ENCODE measurements at places on chromosomes 3 and 15.

GRCh38 chr3:189202583-189202982, 30.8 kb downstream of the TPRG1 start:
- DNase-seq, result no peak

GRCh38 chr3:48338635-48339034, 5.2 kb upstream of the SPINK8 start:
- DNase-seq, result no peak

DNA sequence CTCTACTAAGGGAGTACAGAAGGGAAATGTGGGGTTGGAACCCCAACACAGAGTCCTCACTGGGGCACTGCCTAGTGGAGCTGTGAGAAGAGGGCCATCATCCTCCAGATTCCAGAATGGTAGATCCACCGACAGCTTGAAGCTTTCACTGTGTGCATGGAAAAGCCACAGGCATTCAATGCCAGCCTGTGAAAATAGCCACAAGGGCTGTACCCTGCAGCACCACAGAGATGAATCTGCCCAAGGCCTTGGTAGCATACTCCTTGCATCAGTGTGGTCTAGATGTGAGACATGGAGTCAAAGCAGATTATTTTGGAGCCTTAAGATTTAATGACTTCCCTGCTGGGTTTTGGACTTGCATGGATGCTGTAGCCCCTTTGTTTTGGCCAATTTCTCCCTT, 39.3 kb upstream of the KCNMB2 start:
- no peak for DNase-seq

GRCh38 chr3:42873221-42873982, 2.3 kb downstream of the CYP8B1 start:
- no peak for DNase-seq

GRCh38 chr15:80721476-80721875, 26.4 kb downstream of the ABHD17C start:
- no peak for DNase-seq

GRCh38 chr3:160133757-160134156, 91.5 kb upstream of the C3orf80 start:
- DNase-seq, result no peak

DNA sequence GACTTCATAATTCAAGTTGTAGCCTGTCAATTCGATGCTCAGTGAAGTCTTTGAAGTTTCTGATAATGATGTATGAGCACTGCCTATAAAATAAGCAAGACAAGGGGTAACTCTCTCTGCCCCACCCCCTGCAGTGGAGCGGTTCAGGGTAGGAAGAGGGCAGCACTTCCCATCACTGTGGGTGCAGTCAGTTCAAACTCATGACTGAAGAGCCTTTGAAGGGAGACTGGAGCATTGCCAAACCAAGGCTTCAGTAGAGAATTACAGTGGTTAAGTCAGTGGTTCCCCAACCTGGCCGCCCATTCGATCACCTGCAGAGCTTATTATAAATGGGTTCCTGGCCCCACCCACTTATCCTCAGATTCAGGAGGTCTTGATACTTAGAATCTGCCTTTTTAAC, 190.6 kb downstream of the SHQ1 start:
- DNase-seq, result no peak

DNA sequence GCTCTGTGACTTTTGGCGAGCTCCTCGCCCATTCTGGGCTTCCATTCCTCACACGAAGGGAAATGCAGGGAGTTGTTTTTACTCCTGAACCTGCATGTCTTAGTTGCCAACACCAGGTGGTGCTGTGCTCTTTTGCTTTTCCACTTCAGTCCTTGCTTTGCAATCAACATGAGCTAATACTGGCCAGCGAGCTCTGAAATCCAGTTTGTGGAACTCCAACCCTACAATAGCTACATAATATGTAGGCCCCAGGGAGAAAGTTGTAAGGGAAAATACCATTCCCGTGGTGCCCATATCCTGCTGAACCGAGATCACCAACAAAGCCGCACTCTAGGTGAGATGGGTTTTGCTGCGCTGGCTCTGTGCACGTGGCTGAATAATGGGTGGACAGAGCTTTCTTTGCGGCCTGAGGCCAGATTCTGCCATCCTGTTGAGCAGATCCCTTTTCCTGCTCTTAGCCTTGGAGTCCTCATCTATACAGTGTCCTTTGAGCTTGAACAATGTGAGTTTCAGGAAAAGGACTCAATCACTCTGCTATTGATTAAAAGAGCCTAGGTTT, 25.0 kb downstream of the LSM3 start:
- DNase-seq, result no peak

DNA sequence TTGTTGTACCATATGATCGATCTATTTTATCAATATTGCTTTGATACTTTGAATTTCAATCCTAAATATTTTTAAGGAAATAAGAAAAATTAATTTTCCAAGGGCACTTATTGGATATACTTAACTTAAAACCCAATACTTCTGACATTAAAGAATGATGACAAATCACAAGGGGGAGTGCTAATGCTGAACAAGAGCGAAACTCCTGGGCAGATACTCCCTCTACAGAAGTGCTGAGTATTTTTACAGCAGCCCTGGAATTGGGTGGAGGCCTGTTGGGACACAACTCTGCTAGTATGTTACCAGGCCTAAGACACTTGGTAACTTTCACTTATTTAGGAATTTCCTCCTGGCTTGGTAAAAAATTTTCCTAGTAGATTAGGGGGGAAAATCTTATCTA, 46.2 kb downstream of the DENND6A start:
- DNase-seq, result no peak

DNA sequence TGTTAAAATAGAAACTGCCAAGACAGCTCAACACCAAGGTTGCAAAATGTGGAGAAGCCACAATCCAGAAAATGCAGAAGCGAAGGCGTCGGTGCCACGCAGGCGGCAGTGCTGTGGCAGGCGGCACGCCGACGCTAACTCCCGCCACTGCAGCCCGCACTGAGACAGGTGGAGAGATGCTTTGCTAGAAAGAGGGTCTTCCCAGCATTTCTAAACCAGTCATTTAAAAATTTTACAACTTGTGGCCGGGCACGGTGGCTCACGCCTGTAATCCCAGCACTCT, 23.2 kb downstream of the CYFIP1 start:
- no peak for DNase-seq

DNA sequence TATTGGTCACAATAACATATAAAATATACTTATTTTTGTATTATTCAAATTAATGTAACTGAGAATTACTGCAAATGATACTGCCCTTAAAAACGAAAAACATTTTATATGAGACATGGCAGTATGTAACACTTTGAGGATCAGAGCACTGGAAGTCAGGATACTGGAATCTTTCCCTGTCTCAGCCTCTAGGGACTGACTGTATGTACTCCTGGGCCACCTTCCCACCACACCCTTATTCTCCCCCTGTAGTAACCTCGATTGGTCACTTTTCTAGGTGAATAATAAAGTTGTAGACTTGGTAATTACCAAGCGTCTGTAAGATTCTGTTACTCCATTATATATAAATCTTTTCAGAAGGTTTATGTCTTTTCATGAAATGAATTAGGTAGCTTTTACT, 43.0 kb downstream of the LRRC49 start:
- DNase-seq, result no peak

- no peak for DNase-seq
These were observed 320.8 kb downstream of the GBE1 start for GRCh38 chr3:81440661-81441060.

- DNase-seq, result no peak
These were observed 4.6 kb downstream of the MCCC1 start for GRCh38 chr3:183094711-183095110.

DNA sequence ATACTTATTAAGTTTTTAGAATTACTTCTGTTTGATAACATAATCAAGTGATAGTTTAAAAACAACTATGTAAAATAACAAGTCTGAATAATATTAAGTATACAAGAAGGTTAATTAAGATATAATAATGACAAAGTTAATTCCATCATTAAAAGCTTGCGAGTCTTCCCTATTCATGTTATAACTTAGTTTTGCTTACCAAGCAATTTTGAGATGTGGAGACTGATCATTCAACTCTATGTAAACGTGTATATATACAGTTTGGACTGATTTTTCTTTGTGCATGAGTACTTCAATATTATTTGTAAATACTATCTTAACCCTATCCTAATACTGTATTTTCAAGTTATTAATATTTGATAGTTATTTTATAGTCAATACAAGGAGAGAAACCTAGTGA, 870.9 kb downstream of the GBE1 start:
- no peak for DNase-seq

- DNase-seq, result no peak
These were observed at the start of gene PLXNB1 for GRCh38 chr3:48429960-48430707. TSS of gene PLXNB1 (minus strand) at chr3:48430086. CDS start at chr3:48424611, 5,475 bp downstream.

GRCh38 chr3:193655831-193656433, 62.9 kb downstream of the OPA1 start:
- DNase-seq, result no peak

GRCh38 chr3:195151402-195151801, 119.6 kb downstream of the XXYLT1 start:
- no peak for DNase-seq

DNA sequence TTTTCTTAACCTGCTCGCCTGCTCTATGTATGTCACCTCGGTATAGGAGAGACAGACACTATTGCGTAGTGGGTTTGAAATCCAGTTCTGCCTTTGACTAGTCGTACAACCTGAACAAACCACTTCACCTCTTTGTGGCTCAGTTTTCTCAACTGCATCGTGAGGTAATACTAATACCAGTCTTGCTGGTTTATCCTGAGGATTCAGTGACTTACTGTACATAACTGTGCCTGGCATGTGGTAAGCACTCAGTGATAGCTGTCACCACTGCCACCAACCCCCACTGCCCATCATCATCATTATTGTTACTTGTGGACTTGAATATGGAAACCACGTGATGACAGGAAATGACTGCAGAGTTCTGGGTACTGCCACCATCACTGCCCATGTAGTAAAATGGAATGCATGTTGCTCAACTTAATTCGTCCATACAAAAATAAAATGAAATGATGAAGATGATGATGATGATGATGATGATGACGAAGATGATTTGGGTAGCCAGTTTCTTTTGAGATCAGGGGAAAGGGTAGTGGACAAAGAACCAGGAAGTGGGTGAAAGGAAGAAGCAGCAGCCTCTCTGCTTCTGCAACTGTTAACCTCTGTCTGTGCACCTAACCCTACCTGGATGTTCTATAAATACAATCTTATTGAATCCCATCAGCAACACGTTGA, 228.1 kb downstream of the FEZF2 start:
- DNase-seq, result no peak

- no peak for DNase-seq
These were observed 1408.0 kb upstream of the GBE1 start for GRCh38 chr3:83169473-83169872.

DNA sequence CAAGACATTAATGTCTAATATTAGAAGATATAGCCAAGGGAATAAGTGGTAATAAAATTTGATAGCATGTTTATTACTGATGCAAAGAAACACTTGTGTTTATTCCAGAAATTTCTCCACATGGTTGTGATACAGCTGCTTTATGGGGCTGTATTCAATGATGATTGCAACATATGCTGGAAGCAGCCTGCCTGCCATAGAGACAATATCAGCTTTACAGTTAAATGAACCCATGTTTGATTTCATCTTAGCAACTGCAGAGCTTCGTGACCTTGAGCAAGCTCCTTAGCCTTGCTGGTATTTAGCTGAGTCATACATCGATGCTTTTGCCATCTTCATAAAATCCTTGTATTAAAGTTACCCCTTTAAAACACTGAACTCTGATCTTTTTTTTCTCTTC, 168.1 kb upstream of the STAC start:
- DNase-seq, result no peak

DNA sequence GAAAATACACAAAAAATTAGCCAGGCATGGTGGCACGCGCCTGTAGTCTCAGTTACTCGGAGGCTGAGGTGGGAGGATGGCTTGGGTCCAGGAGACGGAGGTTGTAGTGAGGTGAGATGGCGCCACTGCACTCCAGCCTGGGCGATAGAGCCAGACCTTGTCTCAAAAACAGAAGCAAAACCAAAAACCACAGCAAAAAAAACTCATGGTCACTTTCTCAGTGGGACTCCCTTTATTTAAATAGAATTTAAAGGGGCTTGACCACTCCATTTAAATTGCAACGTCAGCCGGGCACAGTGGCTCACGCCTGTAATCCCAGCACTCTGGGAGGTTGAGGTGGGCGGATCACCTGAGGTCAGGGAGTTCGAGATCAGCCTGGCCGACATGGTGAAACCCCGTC, 32.8 kb downstream of the ARHGAP31 start:
- no peak for DNase-seq

GRCh38 chr3:144394032-144394431, 422.4 kb downstream of the DIPK2A start:
- DNase-seq, result no peak

DNA sequence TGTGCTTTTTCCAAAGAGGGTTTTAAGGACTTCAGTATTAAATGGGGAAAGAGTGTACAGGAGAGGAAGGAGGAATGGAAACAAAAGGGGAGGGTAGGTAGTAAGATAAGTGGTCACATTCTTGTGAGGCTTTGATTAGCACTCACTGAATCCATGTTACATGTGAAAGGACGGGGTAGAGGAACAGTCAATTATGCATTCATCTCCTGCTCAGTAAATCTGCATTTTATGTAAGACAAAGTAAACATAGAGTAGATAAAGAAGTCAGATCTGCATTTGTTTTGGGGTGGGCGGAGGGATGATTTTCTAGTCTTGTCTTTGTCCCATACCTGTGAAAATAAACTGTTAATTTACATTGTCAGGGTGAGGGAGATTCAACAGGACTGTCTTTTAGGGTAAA, 50.8 kb downstream of the SACM1L start:
- DNase-seq, result no peak

GRCh38 chr15:61112231-61112630, 116.9 kb downstream of the RORA start:
- DNase-seq, result no peak

GRCh38 chr3:123725652-123726400, 141.0 kb upstream of the HACD2 start:
- no peak for DNase-seq

DNA sequence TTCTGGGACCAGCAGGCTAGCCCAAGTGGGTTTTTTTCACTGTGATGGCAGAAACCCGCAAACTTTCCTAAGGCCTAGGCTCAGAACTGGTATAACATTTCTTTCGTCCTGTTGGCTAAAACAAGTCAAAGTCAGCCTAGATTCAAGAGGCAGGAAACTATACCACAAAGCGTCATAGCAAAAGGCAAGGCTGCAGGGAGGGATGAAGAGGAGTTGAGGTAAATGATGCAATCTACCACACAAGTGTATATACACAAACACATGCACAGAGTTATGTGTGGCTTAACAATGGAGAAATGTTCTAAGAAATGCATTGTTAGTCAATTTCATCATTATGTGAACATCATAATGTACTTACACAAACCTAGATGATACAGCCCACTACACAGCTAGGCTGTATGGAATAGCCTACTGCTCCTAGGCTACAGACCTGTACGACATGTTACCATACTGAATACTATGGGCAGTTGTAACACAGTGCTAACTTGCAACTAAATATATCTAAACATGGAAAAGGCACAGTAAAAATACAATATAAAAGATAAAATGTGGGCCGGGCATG, 225.6 kb downstream of the TBL1XR1 start:
- no peak for DNase-seq

- no peak for DNase-seq
These were observed 12.2 kb upstream of the VIPR1 start for GRCh38 chr3:42490243-42490642.
